ENCODE measurements at places on chromosomes 12 and 14.

GRCh38 chr14:68793734-68794129, 865 bp upstream of the ZFP36L1 start:
- no peak for DNase-seq

DNA sequence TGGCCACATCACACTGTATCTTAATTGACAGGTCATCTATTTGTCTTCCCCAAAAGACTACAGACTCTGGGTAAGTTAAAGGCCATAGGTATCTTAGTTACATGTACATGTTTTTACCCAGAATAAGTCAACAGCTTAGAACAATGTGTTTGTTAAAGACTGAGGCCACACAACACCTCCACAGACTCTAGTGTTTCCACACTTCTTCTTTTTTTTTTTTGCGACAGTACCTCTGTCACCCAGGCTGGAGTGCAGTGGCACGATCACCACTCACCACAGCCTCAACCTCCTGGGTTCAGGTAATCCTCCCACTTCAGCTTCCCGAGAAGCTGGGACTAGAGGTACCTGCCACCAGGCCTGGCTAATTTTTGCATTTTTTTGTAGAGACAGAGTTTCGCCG, 1.3 kb downstream of the GPN3 start:
- DNase-seq = no peak

DNA sequence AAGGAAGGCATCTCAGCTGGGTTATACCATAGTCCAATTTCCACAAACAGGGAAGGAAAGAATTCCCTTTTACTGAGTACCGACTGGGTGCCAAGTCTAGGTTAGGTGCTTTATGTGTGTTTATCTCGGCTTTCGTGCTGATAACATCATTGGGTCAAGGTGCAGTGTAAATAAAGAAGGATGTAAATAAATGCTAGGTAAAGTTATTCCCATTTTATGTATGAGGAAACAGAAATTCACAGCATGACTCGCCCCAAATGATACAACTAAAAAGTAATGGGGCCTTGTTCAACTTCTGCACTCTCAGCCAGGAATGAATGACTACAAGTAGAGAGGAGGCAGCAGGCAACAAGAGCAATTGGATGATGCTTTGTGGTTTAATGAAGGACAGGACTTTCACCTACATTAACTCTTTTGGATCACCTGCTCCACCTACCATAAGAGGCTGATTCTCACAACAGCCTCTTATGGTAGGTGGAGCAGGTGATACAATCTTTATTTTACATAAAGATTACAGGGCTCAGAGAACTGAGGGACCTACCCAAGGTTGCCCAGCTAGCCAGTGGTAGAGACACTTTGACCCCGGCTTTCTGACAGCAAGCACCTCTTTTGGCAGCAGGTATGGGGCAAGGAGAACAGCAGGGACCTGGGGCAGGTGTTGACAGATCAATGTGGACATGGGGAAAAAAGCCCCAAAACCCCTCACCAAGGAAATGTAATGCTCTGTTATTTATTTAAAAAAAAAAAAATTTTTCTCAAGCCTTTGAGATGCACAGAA, 213.4 kb upstream of the NUDT4 start:
- no peak for DNase-seq

DNA sequence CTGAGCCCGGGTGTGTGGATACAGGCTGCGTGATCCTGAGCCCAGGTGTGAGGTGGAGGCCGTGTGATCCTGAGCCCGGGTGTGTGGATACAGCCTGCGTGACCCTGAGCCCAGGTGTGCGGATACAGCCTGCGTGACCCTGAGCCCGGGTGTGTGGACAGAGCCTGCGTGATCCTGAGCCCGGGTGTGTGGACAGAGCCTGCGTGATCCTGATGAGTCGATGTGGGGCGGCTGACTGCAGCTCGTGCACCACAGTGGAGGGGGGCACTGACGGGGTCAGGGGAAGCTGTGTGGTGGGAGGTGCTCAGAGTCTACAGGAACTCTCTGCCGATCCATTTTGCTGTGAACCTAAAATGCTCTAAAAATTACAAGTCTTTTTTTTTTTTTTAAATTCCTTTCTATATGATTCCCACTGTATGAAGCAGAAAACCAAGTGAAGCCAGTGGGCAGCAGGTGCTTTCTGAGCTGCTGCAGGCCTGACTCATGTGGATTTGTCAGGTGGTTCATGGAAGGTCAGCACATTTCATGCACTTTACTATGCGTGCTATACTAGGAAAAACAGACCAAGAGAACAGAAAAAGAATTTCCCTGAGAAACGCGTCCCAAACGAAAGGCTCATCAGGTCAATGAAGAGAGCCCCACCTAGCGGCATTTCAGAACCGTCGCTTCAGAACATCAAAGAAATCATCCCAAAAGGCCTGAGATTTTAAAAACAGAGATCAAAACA, 19.3 kb downstream of the BRF1 start:
- DNase-seq = no peak

GRCh38 chr12:95259368-95259767, 41.8 kb downstream of the VEZT start:
- DNase-seq = no peak

- no peak for DNase-seq
Observed at GRCh38 chr12:116528498-116528897, 30.7 kb upstream of the MAP1LC3B2 start.

GRCh38 chr12:53602176-53602864, 23.9 kb downstream of the ATF7 start:
- DNase-seq = no peak

DNA sequence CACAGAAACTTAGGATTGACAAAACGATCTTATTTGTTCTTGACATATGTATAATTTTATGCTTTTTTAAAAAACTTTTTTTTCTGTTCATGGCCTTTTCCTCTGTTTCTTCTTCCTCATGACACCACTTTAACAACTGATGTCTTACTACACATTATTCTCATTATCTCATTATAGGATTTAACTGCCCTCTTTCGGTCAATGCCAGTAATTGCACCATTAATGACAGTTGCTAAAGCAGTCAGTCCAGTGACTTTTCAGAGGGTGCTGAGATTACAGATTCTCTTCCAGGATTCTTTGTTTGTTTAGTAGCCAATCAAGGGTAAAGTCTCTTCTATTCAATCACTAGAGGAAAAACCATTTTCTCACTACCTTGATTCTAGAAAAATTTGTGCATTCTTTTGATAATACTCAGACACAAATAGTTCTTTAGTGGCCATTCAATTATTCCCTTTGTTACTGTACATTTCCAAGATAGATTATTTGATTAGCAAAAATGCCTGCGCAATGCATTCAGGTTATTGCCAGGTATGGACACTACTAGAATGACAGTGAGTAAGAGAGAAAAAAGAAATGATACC, 50.1 kb downstream of the KLRG1 start:
- no peak for DNase-seq

DNA sequence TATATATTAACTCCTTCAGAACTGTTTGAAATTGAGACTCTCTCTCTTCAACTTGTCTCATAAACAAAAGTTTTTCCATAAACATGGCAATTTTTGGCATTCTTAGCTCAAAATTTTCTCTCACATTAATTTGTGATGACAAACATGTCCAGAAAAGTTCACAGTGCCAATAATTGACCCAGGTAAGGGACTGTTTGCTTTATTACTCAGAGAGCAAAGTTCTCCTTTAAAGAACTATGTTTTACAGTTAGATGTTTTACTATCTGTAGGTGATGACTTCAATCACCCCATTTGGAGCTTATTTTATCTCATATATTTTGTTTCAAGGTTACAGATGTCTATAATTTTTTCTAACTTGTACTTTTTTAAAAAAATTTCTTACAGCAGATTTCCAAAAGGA, 855.6 kb downstream of the SLC16A7 start:
- no peak for DNase-seq

DNA sequence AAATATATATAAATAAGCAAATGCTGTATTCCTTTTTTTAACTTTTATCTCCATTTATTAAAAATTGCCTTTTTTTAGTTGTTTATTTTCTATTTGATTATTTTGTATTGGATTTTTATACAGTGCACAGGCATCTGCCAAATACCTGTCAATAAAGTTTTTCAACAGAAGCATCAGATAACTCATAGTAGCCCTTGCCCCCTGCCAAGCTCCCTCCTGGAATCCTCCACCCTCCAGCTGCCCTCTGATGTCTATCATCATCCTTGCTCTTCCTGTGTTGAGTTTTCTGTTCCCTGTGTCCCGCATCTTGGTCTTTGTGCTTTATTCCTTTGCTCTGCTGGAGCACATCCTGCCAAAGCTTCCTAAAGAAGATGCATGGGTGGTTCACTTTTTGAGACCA, 16.6 kb downstream of the GLRX5 start:
- no peak for DNase-seq

DNA sequence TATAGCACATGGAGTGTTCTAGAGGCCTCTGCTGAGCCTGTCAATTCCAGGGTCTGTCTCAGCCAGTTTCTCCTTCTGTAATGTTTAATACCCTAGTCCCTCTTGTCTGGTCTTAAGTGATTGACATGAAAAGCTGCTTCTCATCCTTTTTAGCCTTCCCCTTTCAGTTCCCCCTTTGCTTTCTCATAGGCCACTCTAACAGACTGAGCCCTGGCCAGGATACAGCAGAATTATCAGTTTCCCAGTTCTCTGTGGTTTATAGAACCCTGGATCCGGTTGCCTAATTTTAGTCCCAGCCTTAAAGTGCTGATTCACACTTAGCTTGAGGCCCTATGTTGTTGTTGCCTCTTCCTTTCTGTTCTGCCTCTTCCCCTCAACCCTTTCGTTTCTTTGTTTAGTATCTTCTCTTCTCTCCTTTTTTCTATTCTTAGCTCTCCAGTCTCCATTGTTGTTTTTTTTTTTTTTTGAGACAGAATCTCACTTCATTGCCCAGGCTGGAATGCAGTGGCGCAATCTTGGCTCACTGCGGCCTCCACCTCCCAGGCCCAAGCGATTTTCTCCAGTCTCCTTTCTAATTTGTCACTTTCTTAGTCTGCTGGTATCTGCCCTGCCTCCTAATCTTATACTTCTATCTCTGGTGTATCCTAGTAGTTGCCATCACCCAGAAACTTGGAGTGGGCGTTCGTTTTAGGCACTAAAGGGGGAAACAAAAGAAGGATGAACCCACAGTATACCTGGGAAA, 2.9 kb upstream of the BIN2 start:
- DNase-seq = no peak

- no peak for DNase-seq
Observed at GRCh38 chr14:76053572-76054355, 68.2 kb downstream of the IFT43 start.

DNA sequence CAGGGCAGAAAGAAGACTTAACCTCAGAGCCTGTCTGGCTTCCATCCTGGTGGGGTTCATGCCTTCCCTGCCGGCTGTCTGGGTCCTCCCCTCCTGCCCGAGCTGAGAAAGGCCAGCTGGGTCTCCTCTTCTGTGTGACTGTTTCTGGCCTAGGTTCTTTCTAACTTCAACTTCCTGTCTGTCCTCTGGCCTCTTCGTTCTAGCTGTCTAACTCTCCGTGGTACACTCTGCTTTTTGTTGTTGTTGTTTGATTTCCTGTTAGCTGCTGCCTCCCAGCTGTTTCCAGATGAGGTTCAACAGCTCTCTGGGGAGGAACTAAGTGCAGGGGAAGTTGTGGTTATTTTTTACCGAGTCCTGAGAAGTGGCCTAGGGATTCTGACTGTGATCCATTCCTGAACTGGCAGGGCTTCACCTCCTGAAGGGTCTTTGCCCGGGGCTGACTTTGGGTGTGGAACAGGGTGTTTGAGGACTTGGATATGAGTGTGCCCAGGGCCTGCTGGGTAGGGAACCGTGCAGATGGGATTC, 3.2 kb downstream of the MLXIP start:
- DNase-seq = no peak

DNA sequence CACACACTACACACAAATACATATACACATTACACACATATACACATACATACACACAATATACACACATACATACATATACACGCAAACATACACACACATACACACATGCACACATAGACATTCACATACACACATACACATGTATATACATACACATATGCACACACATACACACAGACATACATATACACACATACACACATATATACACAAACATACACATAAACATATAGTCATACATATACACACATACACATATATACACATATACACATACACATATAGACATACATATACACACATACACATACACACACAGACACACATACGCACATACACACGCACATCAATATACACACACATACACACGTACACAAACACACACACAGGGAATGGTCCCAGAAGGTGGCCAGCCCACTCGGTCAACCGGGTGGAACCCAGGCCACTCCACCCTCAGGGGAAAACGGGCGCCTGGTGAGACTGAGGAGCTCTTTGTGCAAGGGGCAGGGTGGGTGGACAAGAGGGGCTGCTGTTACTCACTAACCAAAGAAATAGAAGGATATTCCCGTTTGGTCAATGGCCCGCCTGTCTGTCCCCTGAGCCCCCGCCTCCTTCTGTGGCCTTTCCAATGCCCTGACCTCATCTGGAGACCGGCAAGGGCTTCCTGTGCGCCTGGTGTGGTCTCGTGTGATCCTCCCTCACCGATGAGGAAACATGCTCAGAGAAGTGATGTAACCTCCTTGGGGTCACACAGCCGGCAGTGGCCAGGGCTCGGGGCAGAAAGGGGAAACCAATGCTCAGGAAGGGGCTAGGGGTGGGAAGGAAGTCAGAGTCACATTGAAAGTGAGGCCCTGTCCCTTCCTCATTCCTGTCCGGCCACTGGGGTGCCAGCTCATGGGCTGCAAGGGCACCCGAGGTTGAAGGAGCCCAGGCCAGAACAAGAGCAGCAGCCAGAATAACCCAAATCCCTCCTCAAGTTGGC, 5.3 kb downstream of the TRPV4 start:
- no peak for DNase-seq

GRCh38 chr12:61137677-61138414, 1122.4 kb upstream of the USP15 start:
- DNase-seq = no peak

GRCh38 chr12:129840145-129840884, 63.5 kb downstream of the TMEM132D start:
- DNase-seq = no peak

DNA sequence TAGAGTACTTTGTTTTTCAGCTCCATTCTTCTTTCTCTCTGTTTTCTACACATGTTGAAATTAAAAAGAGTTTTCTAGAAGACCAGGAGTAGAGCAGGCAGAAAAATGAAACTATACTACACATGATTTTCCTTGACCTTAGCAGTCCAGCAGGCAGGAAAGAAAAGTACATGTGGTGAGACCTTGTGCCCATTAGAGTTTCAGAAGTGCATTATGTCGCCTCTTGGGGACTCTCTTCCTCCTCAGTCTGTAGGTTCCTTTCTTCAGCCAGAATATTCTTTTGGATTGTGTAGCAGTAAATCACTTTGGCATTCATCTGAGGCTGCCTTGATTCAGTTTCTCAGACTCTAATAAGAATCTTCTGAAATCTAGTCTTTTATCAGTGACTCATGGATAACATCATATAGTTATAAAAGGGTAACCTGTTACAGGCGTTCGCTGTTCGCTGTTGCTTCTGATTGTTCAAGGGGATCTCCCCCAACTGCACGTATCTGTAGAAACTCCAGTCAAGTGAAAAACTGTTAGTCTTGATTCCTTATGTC, 161.8 kb downstream of the ANO4 start:
- DNase-seq = no peak

- no peak for DNase-seq
Observed at GRCh38 chr12:104846056-104846767, 111.9 kb downstream of the SLC41A2 start.

GRCh38 chr14:65810322-65810721, 397.8 kb downstream of the FUT8 start:
- DNase-seq = no peak

- DNase-seq = no peak
Observed at GRCh38 chr12:127393896-127394295, 873.1 kb upstream of the TMEM132C start.

GRCh38 chr14:36975834-36976233, 196.6 kb downstream of the SLC25A21 start:
- no peak for DNase-seq

Data from stimulated activated CD4-positive, alpha-beta T cell treated with anti-CD3 and anti-CD28 coated beads, Interleukin-15, amount 100 ng/mL, for 1 hour (primary cell).